RCC 7860 (cell line): ENCODE measurements at places on chromosomes 5 and 9.

DNA sequence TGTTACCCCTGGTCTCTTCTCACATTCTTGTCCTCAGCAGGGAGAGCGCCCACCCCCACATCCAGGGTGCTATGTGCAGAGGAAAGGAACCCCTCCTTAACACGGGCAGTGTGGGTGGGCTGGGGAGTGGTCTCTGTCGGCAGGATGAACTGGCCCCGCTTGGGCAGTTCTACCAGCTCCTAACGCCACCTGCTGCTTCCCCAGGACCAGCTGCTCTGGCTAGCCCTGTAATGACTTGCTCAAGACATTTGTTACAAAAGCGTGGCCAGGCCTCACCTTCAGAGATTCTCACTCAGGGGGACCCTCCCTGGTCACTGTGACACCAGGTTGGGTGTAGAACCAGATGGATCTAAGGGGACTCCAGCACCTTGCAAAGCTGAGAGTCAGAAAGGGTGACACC lies 82.4 kb downstream of the HMCN2 start:
- no peak for DNase-seq

DNA sequence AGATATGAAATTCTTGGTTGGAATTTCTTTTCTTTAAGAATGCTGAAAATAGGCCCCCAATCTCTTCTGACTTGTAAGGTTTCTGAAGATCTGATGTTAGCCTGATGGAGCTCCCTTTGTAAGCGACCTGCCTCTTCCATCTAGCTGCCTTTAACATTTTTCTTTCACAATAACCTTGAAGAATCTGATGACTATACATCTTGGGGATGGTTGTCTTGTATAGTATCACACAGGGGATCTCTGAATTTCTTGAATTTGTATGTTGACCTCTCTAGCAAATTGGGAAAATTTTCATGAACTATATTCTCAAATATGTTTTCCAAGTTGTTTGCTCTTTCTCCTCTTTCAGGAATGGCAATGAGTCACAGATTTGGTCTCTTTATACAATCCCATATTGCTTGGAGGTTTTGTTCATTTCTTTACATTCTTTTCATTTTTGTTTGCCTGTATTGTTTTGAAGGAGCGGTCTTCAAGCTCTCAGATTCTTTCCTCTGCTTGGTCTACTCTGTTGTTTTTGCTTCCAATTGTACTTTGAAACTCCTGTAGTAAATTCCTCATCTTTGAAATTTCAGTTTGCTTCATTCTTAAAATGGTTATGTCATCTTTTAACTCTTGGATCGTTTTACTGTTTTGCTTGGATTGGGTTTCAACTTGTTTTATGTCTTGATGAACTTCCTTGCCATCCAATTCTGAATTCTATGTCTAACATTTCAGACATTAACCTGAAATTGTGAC lies 245.2 kb upstream of the TARS1 start:
- DNase-seq: no peak

DNA sequence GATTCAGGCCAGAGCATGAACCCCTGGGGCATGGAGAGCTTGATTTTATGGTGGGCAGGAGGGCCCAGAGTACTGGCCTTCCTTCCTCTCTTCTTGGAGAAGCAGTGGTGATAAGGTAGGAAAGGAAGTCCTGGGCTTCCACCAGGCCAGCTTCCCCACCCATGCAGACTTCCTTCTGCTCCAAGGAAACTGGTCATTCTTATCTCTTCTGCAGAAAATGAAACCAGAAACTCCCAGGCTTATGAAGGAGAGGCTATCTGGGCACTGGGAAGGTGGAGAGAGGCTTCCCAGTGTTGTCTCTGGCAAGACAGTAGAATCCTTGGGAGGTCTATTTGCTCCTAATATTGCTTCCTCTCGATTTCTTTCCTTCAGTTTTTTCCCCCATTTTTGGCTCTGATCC lies 110.5 kb upstream of the EQTN start:
- no peak for DNase-seq

DNA sequence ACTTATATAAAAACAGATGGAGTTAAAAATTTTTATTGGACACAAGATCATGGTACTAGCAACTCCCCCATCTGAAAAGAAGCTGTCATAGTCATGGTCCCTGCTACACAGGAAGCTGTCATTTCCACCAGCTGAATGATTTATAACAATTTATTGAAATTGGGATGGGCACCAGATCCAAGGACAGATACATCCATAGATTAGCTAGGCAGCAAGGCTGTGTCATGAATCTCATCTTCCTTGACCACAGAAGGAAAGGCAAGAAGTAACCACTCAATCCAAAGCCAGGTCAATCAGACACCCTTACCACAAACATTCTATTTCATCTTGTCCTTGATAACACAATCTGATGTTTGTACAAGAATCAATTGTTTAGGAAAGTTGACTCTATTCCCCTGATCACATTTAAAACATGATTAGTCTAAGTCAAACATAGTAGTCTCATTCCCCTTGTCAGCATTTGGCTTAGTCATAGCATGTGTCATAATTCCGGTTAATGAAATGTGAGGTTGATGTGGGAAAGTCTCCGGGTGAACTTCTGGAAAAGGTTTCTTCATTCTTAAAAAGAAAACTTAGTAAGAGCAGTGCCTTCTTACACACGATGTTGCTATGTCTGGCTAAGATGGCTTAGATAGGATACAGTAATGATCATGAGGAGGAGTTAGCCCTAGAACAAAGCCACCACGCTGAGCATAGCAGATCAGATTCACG lies 462.6 kb upstream of the PAPPA start:
- peak; percentile 96 for DNase-seq

- peak; percentile 94 for DNase-seq
Observed at GRCh38 chr5:172443441-172444109, 10.8 kb downstream of the SH3PXD2B start.

DNA sequence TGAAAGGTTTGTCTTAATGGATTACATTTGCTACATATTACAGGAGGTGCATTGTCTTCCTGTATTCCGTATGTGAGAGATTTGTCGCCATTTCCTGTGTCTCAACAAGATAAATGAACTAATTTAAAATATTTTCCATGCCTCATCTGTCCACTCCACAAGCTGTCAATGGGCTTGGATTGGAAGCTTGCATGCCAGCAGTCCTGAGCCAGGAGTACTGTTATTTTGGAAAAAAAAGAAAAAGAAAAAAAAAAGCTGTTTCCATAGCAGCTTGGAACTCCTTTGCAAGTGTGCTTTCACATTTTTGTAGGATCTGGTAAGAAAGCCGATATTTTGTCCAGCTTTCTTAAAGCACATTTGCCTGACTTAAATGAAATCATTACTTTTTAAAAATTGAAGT lies 330.8 kb downstream of the KDM4C start:
- DNase-seq: no peak

DNA sequence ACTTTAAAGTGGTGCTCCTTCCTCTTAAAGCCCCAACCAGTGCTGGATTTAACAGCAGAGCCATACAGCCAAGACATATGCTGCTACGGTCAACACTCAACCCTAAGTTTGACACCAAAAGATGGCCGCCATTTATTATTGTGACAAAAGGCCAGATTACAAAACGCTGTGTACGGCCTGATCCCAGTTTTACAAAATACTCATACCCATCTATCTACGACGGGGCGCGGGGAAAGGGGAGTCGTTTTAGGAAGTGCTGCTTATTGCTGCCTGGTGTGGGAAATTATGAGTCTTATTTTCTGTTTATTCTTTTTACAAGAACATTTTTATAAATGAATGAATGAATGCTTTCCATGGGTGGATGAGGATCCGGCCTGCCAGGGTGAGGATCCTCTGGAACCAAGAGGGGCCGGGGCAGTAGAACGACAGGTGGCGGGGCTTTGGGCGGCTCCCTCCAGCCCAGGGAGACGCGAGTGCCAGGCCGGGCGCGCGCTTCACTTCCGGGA lies 457 bp upstream of the IDNK start:
- no peak for DNase-seq
